Psoas muscle (tissue), 8 donors: ENCODE measurements at places on chromosomes 1 and 21. TPM values are rescaled to one million over a fixed set of nuclear protein-coding genes. Genes with fewer than 3 reads are reported as not detected.

The FCRL5 gene
- total RNA-seq: not detected

DNA sequence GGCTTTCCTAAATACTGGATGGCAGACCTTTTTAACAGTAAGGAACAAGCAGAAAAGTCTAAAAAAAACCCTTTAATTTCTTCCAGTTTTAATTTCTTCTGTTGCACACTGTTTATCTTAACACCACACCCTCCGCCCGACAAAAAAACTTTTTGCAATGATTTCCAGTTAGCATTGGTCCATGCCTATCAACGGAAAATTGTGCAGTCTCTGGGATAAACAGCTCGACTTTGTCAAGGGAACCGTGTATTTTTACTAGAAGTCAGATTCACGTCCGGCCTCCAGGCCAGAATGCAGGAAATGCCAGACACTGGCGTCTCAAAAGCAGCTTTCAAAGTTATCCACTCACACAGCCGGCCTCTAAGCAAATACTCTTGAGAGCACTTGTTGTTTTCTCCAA lies 378 bp upstream of the NUP210L start:
- no peak for DNase-seq

GRCh38 chr1:220300442-220301121 lies 28.3 kb upstream of the RAB3GAP2 start:
- peak; percentile 59 for DNase-seq

The UBE4B gene
- 48.3 TPM for total RNA-seq

DNA sequence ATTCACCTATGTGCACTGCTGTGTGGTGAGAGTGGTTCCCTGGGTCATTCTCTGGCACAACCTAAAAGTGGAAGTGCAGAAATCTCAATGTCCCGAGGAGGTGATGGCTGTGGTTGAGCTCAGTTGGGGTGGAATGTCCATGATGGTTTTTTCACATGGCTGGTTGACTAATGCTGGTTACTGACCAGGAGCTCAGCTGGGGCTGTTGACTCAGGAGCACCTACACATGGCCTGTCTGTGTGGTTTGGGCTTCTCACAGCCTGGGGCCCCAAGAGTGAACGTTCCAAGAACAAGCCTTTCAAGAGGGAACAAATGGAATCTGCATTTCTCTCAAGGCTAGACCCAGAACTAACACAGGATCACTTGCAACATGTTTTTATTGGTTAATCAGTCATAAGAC lies 6.4 kb upstream of the KANK4 start:
- DNase-seq: no peak

DNA sequence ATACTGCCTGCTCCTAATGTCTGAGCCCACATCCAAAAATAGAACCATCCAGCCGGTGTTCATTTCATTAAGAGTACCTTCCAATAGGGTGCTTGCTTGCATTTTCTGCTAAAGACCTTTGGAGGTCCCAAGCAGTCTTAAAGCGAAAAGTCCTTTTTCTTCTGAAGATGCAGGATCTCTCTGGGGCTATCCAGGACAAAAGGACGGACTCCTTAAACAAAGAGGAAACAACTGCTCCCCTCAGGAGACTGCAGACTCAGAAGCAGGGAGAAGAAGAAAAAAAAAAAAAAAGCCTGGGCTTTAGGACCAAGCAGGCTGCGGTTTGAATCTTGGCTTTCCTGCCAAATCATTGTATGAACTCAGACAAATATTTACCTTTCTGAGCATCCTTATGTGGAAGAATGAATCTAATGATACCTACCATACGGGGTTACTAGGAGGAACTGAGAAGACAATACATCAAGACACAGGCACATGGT lies 204.0 kb downstream of the PLPP3 start:
- no peak for DNase-seq

- DNase-seq: no peak
These were observed 590 bp upstream of the TACSTD2 start for GRCh38 chr1:58577654-58578030.

- DNase-seq: no peak
These were observed 26.3 kb upstream of the TSPAN2 start for GRCh38 chr1:115115521-115116161.

- DNase-seq: no peak
These were observed 350.3 kb downstream of the RWDD3 start for GRCh38 chr1:95584315-95584714.

GRCh38 chr1:117268535-117269455 lies 58.1 kb upstream of the VTCN1 start:
- no peak for DNase-seq

The NTRK1 gene
- 0.44 TPM for total RNA-seq

The RHOU gene
- 9.7 TPM for total RNA-seq

GRCh38 chr1:23169727-23170335 lies 1.2 kb upstream of the LUZP1 start:
- DNase-seq: peak; percentile 67

DNA sequence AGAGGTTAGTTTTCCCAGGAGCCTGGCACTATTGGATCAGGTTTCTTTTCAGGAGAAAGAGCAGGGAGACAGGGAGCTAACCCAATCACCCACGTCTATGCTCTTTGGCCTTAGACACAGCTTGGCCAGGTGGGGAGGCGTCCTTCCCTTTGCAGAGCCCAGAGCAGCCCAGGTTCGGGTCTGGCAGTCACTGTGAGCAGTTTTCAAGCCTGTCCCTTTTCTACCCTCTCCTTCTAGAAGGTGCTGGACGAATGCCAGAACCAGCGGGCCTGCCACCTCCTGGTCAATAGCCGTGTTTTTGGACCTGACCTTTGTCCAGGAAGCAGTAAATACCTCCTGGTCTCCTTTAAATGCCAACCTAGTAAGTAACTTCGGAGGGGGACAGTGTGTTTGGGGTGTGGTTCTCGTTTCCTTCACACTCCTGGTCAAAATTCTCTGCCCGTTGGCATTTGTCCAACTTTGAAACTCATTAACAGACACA lies 44.9 kb downstream of the EVA1C start:
- peak; percentile 30 for DNase-seq

DNA sequence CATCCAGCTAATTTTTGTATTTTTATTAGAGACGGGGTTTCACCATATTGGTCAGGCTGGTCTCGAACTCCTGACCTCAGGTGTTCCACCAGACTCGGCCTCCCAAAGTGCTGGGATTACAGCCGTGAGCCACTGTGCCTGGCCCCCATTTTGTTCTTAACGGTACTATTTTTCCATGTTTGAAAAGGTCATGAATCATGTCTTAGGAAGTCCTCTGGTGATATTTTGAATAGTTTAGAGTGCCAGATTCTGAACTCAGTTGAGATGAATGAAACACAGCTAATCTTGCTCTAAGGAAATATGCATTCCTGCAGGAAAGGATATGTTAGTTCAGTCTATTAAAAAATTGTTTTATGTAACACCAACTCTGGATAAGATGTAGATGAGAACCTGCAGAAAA lies 62.6 kb upstream of the ATP2B4 start:
- DNase-seq: no peak

The CD34 gene
- 18.7 TPM for total RNA-seq

DNA sequence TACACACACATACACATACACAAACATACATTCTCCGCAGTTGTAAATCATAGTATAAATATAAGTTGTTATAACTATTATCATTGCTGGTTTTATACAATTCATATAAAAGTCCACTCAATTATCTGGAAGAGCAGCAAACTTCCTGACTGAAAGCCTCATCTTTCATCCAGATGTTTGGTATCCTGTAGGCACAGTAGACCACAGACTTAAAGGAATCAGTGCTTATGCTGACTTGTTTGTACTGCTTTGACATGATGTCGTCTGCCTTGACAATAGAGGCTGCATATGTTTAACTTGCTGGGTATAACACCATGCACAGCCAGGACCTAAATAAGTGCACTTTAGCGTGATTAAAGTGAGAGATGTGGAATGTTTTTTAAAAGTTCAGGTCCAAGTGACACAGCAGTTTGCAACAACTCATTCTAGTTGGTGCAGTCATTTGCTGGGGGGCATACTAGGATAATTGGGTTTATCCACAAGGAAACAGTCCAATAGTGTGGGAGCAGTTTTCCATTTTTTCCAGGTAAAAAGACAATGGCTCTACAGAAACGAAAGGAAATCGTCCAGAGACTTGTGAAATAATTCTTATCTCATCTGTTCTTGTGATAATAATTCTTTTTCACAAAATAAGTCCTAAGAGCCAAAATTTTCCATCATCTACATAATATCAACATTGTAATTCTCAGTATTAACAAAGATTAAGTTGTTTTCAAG lies 110.3 kb upstream of the TSPAN2 start:
- no peak for DNase-seq

DNA sequence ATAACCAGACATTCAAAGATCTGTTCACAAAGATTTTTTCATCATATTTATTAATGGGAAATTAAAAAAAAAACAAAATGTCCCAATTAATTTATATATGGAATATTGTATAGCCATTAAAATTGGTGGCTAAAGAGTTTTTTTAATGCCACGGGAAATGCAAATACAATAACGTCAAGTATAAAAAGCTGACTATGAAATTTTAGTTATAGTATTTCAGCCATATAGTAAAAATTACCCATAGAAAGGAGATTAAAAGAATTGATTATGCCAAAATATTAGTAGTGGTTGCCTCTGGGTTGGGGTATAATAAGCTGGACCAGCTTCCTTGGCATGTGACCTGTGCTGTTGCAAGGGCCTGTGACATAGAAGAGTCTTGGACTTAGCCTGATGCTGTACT lies 78.8 kb downstream of the KCTD3 start:
- no peak for DNase-seq

DNA sequence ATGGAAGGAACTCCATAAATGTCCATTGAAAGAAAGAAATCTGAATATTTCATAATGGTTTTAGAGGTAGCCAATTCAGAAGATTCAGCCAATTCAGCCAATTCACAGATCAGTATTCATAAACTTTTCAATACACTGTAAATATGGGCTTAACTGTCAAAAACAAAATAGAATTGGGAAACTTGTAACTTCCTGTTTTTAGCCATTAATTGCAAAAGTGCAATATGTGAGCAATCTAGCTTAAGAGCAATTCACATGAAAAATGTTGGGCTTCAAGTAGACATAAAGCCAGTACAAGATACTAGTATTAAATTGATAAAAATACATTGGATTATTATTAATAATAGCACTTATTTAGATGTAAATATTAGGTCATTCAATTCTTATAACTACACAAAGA lies 27.5 kb upstream of the PLPPR4 start:
- no peak for DNase-seq

DNA sequence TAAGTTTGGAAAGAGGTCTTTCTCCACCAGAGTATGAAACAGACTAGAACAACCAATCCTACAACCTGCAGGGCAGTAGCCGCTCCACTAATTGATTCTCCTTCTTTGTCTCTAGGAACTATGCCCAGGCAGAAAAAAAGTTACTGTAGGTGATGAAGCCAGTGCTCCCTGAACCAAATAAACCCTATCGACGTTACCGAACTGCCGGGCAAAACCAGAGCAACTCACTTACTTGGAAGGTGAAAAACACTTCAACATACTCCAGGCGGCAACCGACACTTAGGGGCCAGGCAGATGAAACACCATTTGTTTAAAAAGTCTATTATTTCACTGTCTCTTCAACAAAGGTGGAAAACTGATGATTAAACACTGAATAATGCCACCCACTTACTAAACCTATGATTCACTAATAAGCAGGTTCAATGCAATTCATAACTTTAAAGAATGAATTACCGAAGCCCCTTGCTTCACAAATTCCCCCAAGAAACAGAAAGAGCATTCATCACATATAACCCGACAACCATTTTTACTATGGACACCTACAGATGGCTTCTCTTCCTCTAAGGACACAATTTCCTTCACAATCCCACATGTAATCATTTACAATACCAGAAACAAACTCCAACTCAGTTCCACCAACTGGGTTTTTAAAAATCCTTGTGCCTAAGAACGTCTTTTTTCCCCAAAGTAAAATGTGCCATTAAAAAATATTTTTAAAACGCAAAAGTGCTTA lies 1.6 kb downstream of the NRIP1 start:
- no peak for DNase-seq

The KRTAP7-1 gene
- not detected for total RNA-seq

GRCh38 chr1:213326281-213327016 lies 275.4 kb downstream of the RPS6KC1 start:
- DNase-seq: no peak

The KRTAP11-1 gene
- not detected for total RNA-seq

The KCNQ4 gene
- total RNA-seq: 9.1 TPM

- DNase-seq: no peak
These were observed 61.3 kb upstream of the MUTYH start for GRCh38 chr1:45401524-45401923.

GRCh38 chr21:33682992-33683627 lies 40.8 kb downstream of the ITSN1 start:
- no peak for DNase-seq

The COG2 gene
- total RNA-seq: 17.5 TPM

DNA sequence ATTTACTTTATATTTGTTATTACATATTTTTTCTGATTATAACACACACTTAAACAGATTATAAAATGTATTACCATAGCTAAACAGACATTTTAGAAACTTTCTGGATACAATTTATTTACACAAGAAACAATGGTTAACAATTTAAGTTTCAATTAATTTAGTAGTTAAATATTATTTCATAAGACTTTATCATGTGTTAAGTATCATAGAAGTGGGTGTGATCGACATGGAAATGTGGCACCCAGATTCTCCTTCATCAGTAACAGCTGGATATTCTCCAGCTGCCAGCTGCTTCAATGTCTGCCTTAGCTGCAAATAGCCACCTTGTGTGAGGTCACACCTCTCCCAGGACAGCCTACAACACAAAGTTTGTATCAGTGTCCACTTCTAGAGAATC lies 97.8 kb downstream of the KCNT2 start:
- DNase-seq: no peak

DNA sequence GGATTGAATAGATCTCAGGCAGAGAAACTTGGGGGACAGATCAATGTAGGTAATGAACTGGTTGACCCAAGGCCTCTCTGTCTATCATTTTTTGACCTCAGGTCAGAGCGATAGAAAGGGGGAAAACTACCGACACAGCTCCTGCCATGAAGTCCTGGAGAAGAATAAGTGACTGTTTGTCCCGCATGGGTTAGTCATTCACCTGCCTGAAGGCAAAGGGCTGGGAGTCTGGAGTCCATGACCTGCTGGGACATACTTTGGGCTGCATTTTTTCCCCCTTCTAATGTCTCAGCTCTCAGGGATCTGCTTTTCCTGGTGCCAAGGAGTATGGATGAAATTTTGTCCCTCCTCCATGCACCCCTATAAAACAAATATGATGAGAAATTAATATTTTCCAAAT lies 1.6 kb upstream of the ROR1 start:
- no peak for DNase-seq

DNA sequence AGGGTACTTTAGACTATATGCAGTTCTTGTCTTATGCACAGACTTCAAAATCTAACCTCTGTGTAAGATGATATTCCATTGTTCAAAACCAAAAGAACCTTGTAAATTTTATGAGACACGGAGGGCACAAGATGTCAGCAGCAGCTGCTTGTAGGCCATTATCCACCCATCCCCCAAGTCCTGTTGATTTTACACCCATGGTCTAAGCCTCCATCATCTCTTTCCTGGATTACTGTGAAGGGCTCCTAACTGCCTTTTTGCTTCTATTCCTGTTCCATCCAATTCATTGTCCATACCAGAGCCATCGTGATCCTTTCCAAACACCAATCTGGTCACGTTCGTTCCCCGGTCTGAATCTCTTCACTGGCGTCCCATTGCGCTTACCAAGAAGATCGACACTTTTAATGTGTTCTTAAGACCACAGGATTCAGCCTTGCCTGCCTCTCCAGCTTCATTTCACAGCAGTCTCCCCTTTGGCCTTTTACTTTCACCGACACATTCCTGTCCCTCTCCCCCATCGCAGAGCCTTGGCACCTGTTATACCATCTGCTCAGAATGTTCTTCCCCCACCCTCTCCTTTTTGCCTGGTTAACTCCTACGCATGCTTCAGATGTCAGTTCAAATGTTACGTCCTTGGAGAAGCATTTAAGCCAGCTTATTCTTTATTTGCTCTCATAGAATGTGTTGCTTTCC lies 107.3 kb upstream of the POU3F1 start:
- DNase-seq: no peak

GRCh38 chr1:82392513-82392912 lies 591.8 kb downstream of the ADGRL2 start:
- no peak for DNase-seq
